T-helper 9 cell (primary cell): ENCODE measurements at places on chromosomes 11 and 22.

DNA sequence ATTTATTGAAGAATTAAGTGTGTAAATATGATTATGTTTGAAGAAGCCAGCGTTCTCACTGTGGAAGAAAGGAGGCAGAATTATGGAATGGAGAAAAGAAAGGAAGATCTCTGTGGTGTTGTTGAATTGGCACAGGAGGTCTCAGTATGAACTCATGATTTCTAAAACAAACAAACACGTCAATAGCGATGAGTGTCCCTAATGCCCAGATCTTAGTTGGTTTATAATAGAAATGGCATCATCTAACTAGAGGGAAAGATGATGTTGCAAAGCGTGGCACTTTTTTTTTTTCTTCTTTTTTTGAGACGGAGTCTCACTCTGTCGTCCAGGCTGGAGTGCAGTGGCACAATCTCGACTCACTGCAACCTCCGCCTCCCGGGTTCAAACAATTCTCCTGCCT lies 39.2 kb upstream of the SLN start:
- no peak for DNase-seq

DNA sequence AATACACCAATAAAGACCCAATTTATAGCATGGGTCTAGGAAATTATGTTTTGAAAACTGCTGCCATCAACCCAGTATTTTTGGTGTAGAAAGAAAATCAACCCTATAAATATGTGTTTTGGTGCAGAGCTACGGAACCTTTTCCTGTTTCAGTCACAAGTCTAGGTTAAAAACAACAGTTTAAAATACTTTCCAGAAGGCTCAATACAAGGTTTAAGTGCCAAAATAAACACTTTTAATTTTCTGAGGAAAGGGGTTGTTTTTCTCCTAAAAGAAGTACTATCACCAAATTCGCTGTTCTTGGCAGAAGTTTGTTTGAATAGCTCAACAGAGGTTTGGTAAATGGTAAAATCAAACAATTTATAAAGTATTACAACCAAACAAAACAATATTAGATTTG lies 201.3 kb downstream of the TMEM135 start:
- no peak for DNase-seq

DNA sequence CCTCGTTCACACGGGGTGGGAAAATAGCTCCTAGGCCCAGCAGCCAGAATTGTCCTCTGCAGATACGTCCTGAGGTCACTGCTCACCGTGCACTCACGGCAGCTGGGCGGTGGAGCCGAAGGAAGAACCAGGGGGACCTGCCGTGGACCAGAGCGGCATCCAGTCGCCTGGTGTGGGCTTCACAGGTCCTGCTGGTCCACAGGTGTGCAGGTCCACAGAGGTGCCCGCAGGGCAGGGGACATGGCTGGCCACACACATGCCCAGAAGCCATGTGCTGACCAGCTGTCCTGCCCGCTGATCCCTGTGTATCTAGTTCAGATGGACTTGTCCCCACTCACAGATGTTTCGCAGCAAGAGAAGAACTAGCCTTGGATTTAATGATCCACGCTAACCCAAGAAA lies 10.6 kb upstream of the PKP3 start:
- no peak for DNase-seq

GRCh38 chr22:32474635-32475467 lies at the start of gene FBXO7:
FBXO7 (plus strand) TSS chr22:32474811; CDS start chr22:32475003, 192 bp downstream.
- DNase-seq, result peak; percentile 81

DNA sequence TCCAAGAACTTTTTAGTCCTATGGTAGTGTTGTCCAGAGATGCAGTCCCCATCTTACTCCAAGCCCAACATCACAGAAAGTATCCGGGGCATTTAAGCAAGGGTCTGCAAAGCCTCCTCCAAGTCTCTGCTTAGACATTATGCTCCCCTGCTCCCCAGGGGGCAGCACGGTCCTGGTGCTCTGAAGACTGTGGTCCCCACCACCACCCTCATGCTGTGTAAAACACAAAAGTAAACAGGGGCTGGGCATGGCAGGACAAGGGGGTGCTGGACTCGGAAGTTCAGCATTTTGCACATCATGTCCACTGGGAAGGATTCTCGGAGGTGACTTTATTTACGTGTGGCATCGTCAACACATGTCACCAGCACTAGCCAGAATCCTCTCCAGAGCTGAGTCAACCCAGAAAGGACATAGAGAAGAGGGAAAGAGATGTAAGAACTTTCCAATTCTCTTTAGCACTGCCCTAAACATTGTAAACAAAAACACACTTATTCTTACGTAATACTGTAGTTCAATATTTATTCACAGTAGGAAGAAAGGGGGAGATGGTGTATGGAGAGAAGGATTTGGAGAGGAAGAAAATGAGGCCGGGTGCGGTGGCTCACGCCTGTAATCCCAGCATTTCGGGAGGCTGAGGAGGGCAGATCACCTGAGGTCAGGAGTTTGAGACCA lies 37.7 kb downstream of the TCIRG1 start:
- no peak for DNase-seq

DNA sequence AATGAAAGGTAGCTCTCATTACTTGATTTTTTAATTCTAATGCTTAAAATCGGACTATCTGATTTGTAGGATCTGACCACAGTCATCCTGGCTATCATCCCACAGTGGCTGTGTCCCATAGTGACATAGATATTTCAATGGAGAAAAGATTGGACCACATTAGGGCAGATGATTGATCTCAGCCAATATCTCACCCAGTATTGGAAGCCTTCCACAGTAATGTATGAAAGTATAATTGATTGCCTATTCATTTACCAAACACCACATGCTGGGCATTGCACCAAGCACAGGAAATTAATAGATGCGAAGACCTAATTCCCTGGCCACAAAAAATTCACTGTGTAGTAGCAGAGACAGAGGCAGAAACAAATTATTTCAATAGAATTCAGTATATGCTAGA lies 37.6 kb downstream of the FZD4 start:
- DNase-seq, result no peak

DNA sequence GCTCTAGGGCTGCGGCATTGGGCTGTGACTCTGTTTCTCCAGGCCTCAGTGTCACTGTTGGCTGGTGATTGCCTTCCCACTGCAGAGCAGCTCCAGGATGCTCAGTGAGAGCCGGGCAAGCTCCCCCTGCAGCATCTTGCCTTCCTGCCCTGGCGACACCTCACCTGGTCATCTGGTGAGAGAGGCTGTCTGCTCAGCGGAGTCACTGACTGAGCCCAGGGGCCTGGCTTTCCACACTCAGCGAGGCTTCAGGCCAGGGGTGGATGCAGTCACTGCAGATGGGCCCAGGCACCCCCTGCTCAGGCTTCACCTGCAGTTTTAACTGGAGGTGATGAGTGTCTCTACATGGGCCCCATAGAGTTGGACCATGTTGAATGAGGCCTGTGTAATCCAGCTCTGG lies 136.8 kb downstream of the CACNA1I start:
- no peak for DNase-seq

DNA sequence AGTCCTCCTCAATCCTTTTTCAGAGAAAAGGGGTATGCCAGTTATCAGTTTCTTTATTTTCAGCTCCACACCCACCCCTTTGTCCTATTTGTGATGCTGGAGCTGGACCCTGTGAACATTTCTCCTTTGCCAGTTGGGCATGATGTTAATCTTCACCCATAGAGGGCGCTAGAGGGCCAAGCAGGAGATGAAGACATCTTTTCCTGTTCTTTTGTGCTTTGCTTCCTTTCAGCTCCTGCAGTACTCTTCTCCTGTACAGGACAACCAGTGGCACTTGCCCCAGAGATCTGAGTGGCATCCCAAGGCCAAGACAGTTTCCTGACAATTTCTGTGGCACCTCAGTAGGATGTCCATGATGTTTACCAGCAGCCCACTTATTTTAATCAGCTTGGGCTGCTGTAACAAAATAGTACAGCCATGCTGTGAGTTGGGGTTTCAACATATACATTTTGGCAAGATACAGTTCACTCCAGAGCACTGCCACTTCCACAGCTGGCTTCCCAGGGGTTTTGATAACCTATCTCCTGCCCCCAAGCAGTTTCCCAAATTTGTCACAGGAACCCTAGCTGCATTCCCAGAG lies 4.6 kb downstream of the SAA2 start:
- DNase-seq, result peak; percentile 34
